ENCODE measurements at places on chromosomes 1 and 21.

DNA sequence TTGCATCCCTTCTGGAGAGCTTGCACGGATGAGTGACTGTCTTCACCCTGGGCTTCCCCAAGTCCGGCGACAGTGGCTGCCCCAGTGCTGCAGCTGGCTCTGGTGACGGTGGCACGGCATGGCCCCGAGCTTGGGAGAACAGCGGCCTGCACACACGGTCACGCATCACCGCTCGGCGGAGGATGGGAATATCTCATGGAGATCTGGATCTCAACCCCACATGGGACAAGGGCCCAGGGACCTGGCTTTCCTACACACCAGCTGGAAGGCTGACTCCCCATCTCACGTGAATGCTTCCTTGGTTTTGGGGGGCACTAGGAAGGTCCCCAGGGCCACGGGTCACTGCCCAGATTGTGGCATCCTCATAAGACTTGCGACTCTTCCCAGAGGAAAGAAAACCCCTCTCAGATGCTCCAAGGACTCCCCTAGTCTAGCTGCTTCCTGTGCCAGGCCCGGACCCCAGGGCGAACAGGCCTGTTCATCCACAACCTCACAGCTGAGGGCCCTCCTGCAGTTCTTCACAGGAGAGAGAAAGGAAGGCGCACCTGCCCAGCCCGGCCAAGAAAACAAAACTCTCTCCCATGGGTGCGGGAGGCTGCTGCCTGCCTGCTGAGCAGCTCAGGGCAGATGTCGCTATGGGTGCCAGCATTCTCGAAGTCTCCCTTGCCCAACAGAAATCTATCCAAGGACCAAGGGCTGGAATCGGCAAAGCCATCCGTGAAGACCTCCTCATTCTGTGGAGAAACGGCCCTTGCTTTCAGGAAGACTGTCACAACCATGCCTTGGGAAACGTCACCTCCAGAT lies 9.9 kb downstream of the CFAP410 start:
- peak; percentile 48 for DNase-seq

DNA sequence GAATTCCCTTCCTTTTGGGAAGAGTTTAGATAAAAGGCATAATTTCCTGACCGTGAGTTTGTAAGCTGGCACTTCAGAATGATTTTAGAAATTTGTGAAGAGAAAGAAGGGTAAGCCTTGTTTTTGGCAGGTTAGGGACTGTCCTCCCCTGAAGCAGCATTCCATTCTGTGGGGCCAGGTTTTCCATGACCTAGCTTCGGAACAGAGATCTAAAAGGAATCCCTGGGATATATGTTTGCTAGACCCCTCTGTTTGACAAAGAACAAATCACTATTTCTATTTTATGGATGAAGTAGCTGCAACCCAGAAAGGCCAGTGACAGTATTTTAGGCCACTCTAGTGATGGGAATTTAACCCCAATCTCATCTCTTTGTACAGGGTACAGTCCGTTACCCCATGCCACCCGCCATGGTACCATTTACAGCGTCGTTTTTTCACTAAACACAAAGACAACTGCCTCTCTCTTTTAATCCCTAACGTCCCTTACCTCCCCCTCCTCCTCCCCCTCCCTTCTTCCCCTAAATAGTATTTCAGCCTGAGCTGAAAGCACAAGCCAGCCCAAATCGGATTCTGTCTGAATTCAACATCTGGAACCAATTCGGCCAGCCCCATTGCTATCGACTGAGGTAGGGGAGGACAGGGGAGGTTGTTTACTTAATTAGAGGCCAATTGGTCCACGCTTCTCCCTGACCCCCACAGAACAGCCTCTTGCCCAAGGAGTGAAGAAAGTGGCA lies 23.4 kb upstream of the IKBKE start:
- no peak for DNase-seq

DNA sequence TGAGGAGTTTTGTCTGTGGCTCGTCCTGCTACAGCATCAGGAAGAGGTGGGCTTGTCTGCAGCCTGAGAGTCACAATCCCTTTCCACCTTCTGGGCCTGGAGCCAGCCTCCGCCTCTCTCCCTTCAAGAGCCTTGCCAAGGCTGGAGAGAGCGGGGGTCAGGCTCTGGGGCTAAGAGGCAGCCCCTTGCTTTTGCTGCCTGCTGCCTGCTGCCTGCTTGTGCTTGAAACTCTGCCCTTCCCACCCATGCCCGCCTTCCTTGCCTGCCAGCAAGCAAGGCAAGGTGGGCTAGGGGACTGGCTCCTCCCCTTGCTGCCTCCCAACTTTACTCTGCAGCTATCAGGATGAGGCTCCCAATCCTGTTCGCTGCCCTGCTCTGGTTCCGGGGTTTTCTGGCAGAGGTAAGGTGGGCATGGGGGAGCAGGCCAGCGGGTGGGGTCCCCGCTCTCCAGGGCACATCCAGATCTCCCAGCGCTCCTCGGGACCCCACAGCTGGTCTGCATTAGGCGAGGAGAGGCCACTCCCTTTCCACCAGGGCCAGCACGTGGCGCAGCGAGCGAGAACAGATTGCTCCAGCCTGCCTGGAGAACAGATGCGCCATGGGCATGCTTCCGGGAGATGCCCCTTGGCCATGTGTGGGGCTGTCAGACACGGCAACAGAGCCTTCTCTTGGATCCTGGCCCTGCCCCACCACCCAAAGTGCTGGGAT lies 7.5 kb upstream of the PTPN7 start:
- DNase-seq: no peak

- DNase-seq: no peak
These were observed 202.3 kb downstream of the TNR start for GRCh38 chr1:175540896-175541645.

GRCh38 chr1:8412183-8412831 lies 94.4 kb downstream of the SLC45A1 start:
- no peak for DNase-seq

GRCh38 chr1:29583727-29584126 lies 347.4 kb downstream of the PTPRU start:
- no peak for DNase-seq

Measured in NCI-H187 (cell line).